ENCODE measurements at places on chromosomes 16 and 17.

DNA sequence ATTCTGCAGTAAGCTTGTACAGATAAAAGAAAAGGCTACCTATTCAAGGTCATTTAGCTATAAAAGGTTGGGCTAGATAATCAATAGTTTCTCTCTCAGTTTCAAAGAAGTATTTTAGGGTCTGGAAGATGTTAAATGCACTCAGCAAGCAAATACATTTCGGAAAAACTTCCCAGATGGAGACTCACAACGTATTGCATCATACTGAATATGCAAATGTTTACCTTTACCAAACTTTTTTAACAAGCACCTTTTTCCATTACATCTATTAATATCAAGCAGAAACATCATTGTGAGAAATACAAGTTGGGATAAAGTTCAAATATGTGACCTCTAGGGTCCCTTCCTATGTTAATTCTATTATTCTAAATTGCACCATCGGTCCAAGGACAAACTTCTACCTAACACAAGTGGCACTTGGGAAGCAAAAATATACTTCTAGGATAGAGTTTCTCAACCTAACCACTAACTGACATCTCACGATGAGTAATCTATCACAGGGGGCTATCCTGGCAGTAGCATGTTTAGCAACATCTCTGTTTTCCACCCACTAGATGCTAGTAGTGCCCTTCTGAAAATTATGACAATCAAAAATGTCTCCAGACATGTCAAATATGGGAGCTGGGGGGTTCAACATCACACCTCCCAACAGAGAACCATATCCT, 14.5 kb downstream of the KANSL1 start:
- no peak for DNase-seq

DNA sequence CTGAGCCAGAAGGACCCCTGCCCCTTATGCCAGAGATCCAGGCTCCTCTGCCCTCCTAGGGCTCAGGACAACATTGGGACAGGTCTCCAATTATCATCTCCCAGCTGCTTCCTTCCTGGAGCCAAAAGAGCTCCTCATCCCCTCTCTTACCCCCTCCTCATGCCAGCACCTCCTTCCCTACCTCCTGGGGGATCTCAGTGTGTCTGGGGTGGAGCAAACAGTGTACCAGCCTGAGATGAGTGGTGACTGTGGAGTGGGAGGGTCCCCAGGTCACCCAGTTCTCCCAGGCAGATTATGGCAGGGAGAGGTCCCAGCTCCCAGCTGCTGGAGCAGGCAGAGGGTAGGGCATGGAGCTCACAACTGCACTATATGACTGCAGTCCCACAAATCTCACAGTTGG, 23.7 kb downstream of the SRCIN1 start:
- no peak for DNase-seq

DNA sequence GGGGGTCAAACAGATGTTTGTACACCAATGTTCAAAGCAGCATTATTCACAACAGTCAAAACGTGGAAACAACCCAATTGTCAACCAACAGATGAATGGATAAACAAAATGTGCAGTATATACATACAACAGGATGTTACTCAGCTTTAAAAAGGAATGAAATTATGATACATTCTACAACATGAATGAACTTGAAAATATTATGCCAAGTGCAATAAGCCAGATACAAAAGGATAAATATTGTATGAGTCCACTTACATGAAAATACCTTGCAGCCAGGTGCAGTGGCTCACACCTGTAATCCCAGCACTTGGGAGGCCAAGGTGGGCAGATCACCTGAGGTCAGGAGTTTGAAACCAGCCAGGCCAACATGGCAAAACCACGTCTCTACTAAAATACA, 39.9 kb downstream of the UBE2G1 start:
- DNase-seq: no peak

DNA sequence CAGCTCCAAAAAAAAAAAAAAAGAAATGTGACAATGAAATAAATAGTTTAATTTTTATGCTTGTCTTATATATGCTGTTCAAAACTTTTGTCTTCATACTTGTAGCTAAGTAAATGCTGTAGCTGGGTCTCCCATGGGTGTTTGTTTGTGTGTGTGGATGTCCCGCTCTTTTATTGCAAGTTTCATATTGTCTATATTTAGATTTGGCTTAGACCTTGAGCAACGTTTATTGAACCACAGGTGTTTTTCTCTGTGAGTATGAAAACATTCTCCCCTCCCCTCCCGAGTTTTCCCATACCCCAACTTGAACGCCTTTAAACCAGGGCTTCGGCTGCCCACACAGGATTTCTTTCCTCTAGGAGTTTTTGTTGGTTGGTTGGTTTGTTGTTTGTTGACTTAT, 45.2 kb downstream of the MFSD11 start:
- DNase-seq: no peak

DNA sequence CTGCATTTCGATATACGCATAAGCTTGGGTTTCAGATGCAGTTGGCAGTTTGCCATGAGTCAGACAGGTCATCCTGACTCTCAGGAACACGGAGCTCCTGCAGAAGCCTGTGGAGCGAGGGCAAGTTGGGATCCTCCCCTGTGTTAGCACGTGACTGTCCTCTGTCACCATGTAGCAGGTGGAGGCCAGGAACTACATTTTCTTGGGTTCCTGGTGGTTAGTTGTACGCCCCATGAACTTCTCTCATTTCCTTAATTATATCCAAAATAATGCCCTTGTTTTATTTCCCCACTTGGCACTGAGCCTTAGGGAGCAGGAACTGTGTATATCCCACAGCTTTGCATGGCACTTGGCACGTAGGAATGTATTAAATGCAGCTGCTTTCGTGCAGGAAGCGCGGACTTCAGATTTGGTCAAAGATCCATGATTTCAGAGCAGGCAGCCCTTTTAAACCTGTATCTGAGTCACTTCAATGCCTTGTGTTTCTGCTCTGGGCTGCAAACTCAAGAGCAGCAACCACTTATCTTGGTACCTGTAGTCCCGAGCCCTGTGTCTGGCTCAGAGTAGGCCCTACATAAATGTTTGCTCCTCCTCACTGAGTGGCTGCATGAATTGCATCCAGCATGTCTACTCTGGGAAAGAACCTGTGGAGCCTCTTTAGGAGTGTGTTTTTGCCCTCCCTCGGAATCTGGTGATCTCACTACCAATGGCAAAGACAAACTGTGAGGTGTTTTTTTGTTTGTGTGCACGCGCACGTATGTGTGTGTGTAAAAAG, 428.4 kb downstream of the MAF start:
- DNase-seq: no peak

GRCh38 chr17:44636562-44636961, 19.7 kb upstream of the MEIOC start:
- DNase-seq: no peak

DNA sequence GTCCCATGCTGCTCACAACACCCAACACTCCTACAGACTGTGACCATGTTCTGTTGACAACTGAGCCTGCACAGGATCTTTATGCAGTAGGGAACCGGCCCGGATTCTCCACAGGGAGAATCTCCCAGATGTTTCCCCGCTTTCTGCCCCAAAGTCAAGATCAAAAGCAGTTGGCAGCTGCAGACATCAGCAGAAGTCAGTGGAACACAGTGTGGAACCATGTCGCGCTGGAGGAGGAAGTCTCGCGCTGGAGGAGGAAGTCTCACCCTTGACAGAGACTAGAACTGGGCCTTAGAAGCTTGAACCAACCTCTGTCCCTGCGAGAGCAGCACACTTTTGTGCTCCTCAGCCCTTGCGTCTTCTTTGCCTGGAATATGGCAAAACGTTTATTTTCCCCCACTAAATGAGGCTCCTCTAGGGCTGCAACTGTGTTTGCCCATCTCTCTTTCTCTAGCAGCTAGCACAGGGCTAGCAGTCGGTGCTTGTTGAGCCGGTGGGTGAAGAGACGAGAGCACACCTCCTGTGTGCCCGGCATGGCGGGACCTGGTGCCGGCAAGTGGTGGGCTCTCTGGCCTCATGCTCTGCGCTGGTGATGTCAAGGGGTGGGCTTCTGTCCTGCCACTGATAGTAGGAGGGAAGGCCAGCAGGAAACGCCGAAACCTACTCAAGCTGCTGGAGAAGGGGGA, 2.1 kb upstream of the MRC2 start:
- DNase-seq: no peak

GRCh38 chr17:40538019-40538935, 27.0 kb downstream of the CCR7 start:
- no peak for DNase-seq

Measured in esophagus squamous epithelium (tissue), 5 donors.